HT-29 (cell line): ENCODE measurements at places on chromosomes 11 and 22. TPM values are rescaled to one million over a fixed set of nuclear protein-coding genes. Genes with fewer than 3 reads are reported as not detected.

The GLB1L2 gene
- 77.4 and 79.0 TPM in 2 replicates for total RNA-seq

GRCh38 chr11:12469451-12469850, 92.1 kb downstream of the PARVA start:
- DNase-seq = no peak

The OR8G5 gene
- not detected in 2 replicates for total RNA-seq

- DNase-seq = no peak
Measured at GRCh38 chr11:83002053-83002452, 69.6 kb downstream of the RAB30 start.

The MAPK8IP2 gene
- total RNA-seq = not detected in 2 replicates

GRCh38 chr11:102368472-102368871, 21.5 kb downstream of the BIRC2 start:
- DNase-seq = no peak

The TBX1 gene
- total RNA-seq = not detected in 2 replicates

The SLC22A25 gene
- total RNA-seq = not detected in 2 replicates

- DNase-seq = no peak
Measured at GRCh38 chr11:94673386-94673785, 94.8 kb upstream of the AMOTL1 start.

GRCh38 chr11:87574193-87574592, 536.5 kb downstream of the TMEM135 start:
- DNase-seq = no peak

The ROBO4 gene
- total RNA-seq = 0.73 TPM in 1 of 2 replicates, not detected in the other

- no peak for DNase-seq
Measured at GRCh38 chr22:20955548-20955947, 11.5 kb upstream of the AIFM3 start.

DNA sequence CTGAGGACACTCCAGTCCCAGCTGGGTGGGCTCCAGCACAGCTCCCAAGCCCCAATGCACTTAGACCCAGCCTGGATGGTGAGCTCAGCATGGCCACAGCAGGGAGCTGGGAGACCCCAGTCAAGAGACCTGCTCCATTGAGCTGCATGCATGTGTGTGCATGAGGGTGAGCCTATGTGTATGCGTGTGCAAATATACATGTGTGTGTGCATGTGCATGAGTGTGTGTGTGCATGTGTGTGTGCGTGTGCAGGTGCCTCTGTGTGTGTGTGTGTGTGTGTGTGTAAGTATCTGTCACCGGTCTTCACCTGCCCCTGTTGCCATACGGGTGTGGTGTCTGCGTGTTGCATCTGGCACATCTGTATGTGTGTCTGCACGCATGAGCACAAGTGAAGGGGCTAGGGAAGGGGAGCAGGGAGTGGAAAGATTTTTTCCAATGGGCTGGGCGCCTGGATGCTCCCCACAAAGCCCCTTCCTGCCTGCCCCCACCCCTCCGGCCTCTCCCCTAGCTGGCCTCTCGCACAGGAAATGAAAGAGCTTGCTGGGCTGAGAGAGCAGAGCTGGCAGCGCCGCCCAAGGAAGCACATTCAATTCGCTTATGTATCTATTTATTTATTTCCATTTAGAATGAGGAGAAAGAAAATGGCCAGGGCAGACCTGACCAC, 4.1 kb downstream of the TSPAN32 start:
- DNase-seq = no peak

DNA sequence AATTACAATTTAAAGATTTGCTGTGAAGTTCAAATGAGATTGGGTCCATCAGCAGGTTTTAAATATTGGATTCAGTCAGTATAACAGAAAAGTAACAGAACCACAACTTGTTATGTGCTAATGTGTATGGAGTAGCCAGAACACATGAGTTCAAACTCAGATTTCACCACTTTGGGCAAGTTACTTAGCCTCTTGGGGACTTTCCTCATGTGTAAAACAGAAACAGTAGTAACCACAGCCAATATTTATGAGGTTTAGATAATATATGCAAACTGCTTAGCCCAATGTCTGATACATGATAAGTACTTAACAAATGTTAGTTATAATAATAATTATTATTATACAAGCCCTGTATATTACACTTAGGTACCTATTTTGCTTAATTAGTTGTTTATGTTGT, 21.8 kb upstream of the SLC5A12 start:
- no peak for DNase-seq

The POTEH gene
- total RNA-seq = not detected in 2 replicates

DNA sequence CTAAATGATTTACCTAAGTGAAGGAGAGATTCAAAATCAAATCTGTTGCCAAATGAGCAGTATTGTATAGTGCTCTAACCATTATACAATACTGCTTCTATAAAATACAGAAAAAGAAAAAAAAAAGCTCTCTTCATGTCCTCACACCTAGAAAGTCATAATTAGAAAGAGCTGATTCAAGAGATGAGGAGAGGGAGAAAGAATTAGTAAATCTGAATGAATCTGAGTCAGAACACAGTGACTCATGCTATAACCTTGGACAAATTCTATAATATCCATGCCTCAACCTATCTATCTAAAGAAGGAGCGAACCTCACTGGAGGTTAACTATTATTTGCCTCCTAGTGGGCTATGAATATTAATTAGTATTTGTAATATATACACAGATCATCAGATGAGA, 29.4 kb downstream of the AMBRA1 start:
- no peak for DNase-seq
